Left ventricle myocardium inferior (tissue), 1 donor: ENCODE measurements at places on chromosomes 6 and 20. TPM values are rescaled to one million over a fixed set of nuclear protein-coding genes. Genes with fewer than 3 reads are reported as not detected.

GRCh38 chr6:93416571-93417420, 2.6 kb downstream of the EPHA7 start:
- H3K36me3 ChIP-seq, result no peaks in the 10 kb centered on the region
- peak overlapping the region; percentile 76 for H3K4me3 ChIP-seq
- peaks cover 90% of the 10 kb centered on the region for H3K27me3 ChIP-seq
- peak; percentile 27 for DNase-seq

GRCh38 chr20:32326504-32326845, 31.7 kb upstream of the ASXL1 start:
- no peak for DNase-seq
- H3K27ac ChIP-seq, result no peak overlapping the region
- peaks cover 43% of the 10 kb centered on the region for H3K36me3 ChIP-seq
- H3K4me3 ChIP-seq, result no peak overlapping the region

DNA sequence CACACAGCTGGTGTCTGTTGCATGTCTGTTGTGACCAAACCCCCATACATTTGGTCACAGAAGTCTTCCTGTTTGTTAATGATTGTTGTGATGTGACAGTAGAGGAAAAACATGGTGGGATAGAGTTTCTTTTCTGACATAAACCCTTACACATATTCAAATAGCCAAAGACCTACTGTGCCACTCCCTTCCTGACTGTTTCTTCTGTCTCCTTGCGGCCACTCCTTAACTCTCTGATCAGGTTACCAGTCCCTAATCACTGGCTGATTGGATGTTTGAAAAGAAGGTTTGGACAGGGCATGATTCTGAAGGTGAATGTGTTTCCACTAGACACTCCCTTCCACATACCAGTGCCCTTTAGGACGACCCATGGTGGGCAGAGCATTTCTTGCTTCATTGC, 101.2 kb downstream of the SCP2D1 start:
- no peaks in the 10 kb centered on the region for H3K4me1 ChIP-seq
- no peak overlapping the region for H3K4me3 ChIP-seq
- DNase-seq, result no peak

CCN6 gene
- total RNA-seq, result not detected

EYA2 gene
- total RNA-seq, result 0.63 TPM

IP6K3 gene
- 42.0 TPM for total RNA-seq

MRAP2 gene
- total RNA-seq, result 0.16 TPM
